ENCODE measurements at places on chromosomes 1 and 21. TPM values are rescaled to one million over a fixed set of nuclear protein-coding genes. Genes with fewer than 3 reads are reported as not detected.
A peak's percentile ranks its signal among the peaks of the same experiment; 100 is the strongest.

- H3K36me3 ChIP-seq, result no peaks in the 10 kb centered on the region
- no peaks in the 10 kb centered on the region for H3K27me3 ChIP-seq
- H3K27ac ChIP-seq, result no peak overlapping the region
- no peak overlapping the region for H3K4me3 ChIP-seq
- no peak for DNase-seq
- H3K4me1 ChIP-seq, result no peaks in the 10 kb centered on the region
Measured at GRCh38 chr1:7873801-7874795, 21.2 kb upstream of the UTS2 start.

GRCh38 chr1:166676981-166677380 is 162.3 kb upstream of the POGK start:
- H3K4me1 ChIP-seq, result no peaks in the 10 kb centered on the region
- DNase-seq, result no peak
- no peak overlapping the region for H3K4me3 ChIP-seq
- no peak overlapping the region for H3K27ac ChIP-seq
- H3K27me3 ChIP-seq, result no peaks in the 10 kb centered on the region

- DNase-seq, result no peak
- no peaks in the 10 kb centered on the region for H3K27me3 ChIP-seq
- H3K4me3 ChIP-seq, result no peak overlapping the region
Measured at GRCh38 chr1:51936531-51936930, 54.0 kb downstream of the RAB3B start.

DNA sequence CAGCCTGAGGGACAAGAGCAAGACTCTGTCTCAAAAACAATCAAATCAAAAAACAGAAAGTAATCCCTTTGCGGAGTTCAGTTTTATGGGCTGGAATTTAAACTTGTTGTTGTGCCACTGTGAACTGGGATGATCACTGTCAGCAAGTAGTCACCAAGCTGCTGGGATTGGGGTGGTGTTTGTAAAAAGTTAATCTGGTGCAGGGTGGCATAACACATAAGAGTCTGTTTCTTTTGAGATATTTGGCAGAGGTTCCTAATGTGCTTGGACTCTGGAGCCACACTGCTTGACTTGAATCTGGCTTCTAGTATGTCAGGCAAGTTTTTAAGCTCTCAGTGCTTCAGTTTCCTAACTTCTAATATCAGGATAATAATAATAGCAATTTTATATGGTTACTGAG is 6.6 kb downstream of the CLIC4 start:
- H3K27me3 ChIP-seq, result no peaks in the 10 kb centered on the region
- no peaks in the 10 kb centered on the region for H3K4me1 ChIP-seq
- no peak for DNase-seq
- peak overlapping the region; percentile 39 for H3K27ac ChIP-seq
- H3K4me3 ChIP-seq, result peak overlapping the region; percentile 15

- H3K4me3 ChIP-seq, result peak overlapping the region; percentile 72
- no peak overlapping the region for H3K27ac ChIP-seq
- H3K36me3 ChIP-seq, result no peaks in the 10 kb centered on the region
- no peaks in the 10 kb centered on the region for H3K27me3 ChIP-seq
- no peak for DNase-seq
Measured at GRCh38 chr1:160117709-160118183, 2.2 kb downstream of the ATP1A2 start.

DNA sequence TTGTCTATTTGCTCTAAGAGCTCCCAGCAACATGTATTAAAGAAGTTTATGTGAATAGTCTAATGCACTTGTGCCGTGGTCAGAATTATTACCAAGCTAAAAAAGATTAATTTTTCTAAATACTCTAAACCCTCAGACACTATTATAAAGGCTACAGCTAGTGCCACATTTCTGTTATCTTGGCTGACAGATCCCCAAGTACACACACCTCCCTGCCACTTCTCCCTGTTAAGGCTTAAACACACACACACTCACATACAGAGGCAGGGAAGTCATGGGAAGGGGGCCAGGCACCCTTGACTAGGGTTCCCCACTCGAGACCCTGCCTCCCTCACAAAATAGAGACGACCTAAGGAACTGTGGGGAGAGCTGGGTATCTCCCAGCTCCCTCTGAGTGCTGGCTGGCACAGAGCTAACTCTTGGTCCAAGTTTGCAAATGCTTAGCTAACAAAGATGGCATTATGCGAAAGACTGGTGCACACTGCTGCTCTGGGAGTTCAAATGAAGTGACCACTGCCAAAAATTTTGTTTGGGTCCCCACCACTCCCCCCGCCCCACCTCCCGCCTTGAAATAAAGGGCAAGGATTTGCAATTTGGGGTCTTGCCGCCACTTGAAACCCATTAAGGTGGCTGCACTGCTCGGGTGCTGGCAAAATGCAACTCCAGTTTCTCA is 9.8 kb downstream of the SSBP3 start:
- H3K36me3 ChIP-seq, result peaks cover 10% of the 10 kb centered on the region
- H3K4me3 ChIP-seq, result no peak overlapping the region
- no peak for DNase-seq
- no peaks in the 10 kb centered on the region for H3K4me1 ChIP-seq
- H3K27ac ChIP-seq, result peak overlapping the region; percentile 21
- no peaks in the 10 kb centered on the region for H3K27me3 ChIP-seq

DNA sequence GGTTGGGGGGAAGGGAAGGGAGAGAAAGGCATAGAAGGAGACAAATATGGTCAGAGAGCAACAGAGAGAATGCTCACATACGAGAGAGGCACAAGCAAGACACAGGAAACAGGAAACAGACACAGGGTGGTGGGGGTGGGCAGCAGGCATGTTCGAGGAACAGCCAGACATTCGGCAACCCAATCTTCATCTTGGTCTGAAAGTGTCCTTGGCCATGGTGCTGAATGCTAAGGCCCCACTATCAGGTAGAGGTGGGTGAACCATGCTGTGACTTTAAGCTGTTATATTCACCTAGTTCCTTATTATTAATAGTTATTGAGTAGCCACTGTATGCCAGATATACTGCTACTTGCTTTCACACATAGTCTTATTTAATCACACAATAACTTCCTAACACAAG is 109.2 kb downstream of the DDX20 start:
- H3K4me1 ChIP-seq, result no peaks in the 10 kb centered on the region
- H3K27ac ChIP-seq, result no peak overlapping the region
- no peaks in the 10 kb centered on the region for H3K36me3 ChIP-seq

DNA sequence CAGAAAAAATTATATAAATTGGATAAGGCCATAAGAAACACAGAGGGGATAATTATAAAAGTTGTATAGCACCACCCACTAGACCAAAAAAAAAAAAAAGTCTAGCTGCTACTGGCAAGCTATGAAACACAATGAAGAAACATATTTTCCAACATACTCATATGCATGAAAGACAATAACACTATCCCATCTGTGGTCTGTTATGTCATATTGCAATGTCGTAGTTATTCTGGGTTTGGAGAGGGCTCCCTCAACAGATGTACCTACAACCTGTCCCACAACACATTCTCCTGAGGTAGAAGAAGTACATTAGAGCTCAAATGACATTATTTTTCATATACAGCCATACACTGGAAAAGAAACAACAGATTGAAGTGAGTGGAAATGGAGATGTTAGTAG is 517.6 kb upstream of the ADGRL4 start:
- H3K36me3 ChIP-seq, result no peaks in the 10 kb centered on the region
- H3K4me3 ChIP-seq, result no peak overlapping the region
- H3K27ac ChIP-seq, result no peak overlapping the region
- H3K27me3 ChIP-seq, result no peaks in the 10 kb centered on the region

GRCh38 chr1:47257224-47257623 is 25.2 kb upstream of the TAL1 start:
- H3K4me1 ChIP-seq, result no peaks in the 10 kb centered on the region
- no peaks in the 10 kb centered on the region for H3K27me3 ChIP-seq
- no peak overlapping the region for H3K4me3 ChIP-seq
- no peak overlapping the region for H3K27ac ChIP-seq
- DNase-seq, result no peak

- H3K4me3 ChIP-seq, result no peak overlapping the region
- DNase-seq, result no peak
- peaks cover 3% of the 10 kb centered on the region for H3K4me1 ChIP-seq
- H3K27me3 ChIP-seq, result no peaks in the 10 kb centered on the region
Measured at GRCh38 chr1:94883691-94884090, 43.2 kb downstream of the CNN3 start.

- no peaks in the 10 kb centered on the region for H3K36me3 ChIP-seq
- no peak for DNase-seq
- H3K4me3 ChIP-seq, result no peak overlapping the region
Measured at GRCh38 chr1:193537266-193538002, 351.0 kb upstream of the B3GALT2 start.

GRCh38 chr1:153626904-153627714 is at the start of gene S100A13:
Gene S100A13, minus strand, starts transcription at chr1:153627505. Its CDS starts 1,033 bp downstream, at chr1:153626472.
- no peaks in the 10 kb centered on the region for H3K4me1 ChIP-seq
- H3K27ac ChIP-seq, result peak within 1 kb of the TSS; percentile 85
- H3K36me3 ChIP-seq, result no peaks in the 10 kb centered on the region
- no peaks in the 10 kb centered on the region for H3K27me3 ChIP-seq
- peak within 1 kb of the TSS; percentile 32 for H3K4me3 ChIP-seq
- peak; percentile 88 for DNase-seq

DNA sequence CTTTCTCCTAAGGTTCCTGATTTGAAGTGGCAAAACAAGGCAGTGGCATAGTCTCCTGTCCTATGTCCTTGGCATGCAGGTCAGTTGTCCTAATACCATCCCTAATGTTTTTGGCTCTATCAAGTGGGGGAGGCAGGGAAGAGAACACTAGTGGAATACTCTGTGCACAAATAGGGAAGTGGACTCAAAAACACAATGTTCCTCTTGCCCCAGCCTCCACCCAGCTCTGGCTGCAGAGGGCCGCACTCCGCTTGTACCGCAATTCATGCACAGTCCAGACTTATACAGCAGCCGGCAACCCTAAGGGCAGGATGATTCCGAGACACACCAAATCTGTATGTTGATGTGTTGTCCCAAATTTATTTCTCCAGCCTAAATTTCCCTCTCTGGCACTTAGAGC is 14.5 kb downstream of the PLEKHO1 start:
- no peaks in the 10 kb centered on the region for H3K27me3 ChIP-seq
- no peak overlapping the region for H3K27ac ChIP-seq
- H3K36me3 ChIP-seq, result no peaks in the 10 kb centered on the region
- DNase-seq, result peak; percentile 76

DNA sequence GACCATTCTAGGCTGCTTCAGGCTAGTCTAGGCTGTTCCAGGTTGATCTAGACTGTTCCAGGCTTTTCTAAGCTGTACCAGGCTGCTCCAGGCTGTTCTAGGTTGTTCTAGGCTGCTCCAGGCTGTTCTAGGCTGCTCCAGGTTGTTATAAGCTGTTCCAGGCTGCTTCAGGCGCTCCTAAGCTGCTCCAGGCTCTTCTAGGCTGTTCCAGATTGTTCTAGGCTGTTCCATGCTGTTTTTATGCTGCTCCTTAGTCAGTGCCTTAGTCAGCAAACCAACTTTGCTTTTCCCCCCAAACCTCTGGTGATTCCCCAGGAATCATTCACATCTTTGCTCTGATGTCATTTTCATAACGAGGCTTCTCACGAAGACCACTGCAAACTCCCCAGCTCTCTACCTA is 171.4 kb upstream of the GALNT2 start:
- no peaks in the 10 kb centered on the region for H3K4me1 ChIP-seq
- H3K27me3 ChIP-seq, result no peaks in the 10 kb centered on the region
- no peak overlapping the region for H3K27ac ChIP-seq
- no peaks in the 10 kb centered on the region for H3K36me3 ChIP-seq
- no peak overlapping the region for H3K4me3 ChIP-seq

DNA sequence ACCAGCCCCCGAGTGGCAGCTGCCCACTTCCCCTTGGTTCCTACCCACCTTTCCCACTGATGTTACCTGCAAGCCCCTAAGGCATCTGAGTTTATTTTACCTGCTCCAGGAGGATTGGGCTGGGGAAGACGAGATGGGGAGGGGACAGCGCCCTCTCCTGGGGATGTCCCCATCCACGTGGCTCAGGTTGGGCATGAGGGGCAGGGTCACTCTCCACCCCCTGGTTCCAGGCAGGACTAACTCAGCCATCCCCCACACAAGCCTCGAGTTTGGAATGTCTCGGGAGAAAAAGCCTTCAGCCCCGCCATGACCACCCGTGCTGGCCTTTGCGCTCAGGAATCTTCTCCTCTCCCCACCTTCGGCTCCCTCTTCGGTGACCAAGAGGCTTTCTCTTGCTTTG is 90.0 kb downstream of the ARHGEF10L start:
- no peaks in the 10 kb centered on the region for H3K27me3 ChIP-seq
- no peaks in the 10 kb centered on the region for H3K4me1 ChIP-seq
- peaks cover 13% of the 10 kb centered on the region for H3K36me3 ChIP-seq
- DNase-seq, result no peak
- no peak overlapping the region for H3K4me3 ChIP-seq

DNA sequence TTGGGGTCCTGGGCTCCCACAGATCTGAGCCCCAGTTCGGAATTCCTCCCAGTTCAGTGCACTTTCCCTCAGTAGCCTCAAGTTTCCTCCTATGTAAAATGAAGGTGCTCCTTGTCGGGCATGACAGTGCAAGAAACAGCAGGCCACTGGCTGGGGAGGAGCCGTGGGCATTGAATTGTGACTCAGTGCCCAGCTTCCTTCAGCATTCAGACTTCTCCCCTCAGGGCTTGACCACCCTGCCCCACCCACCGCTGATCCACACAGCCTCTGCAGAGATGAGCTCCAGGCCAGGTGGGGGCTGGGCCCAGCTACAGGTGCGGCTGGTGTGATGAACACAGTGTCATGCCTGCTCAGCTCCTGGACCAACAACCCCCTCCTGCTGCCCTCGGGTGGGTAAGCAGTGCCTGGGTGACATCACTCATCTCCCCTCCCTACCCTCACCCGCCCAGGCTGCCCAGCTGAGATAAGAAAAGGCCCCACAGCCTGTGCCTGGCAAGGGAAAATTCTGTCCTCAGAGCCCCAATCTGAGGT is 4.9 kb downstream of the MOB3C start:
- H3K4me1 ChIP-seq, result no peaks in the 10 kb centered on the region
- DNase-seq, result no peak
- no peaks in the 10 kb centered on the region for H3K36me3 ChIP-seq
- H3K27me3 ChIP-seq, result no peaks in the 10 kb centered on the region
- no peak overlapping the region for H3K27ac ChIP-seq

GRCh38 chr1:232675260-232675659 is 45.3 kb upstream of the SIPA1L2 start:
- H3K27me3 ChIP-seq, result no peaks in the 10 kb centered on the region
- H3K36me3 ChIP-seq, result no peaks in the 10 kb centered on the region
- DNase-seq, result no peak

GRCh38 chr1:2542246-2542915 is 12.3 kb upstream of the HES5 start:
- no peak overlapping the region for H3K4me3 ChIP-seq
- no peak overlapping the region for H3K27ac ChIP-seq
- no peaks in the 10 kb centered on the region for H3K4me1 ChIP-seq
- no peaks in the 10 kb centered on the region for H3K36me3 ChIP-seq

SPATA21 gene
- not detected for total RNA-seq

PDPN gene
- 19.5 TPM for total RNA-seq

COA7 gene
- total RNA-seq, result 8.8 TPM

RCC2 gene
- 34.2 TPM for total RNA-seq

COG2 gene
- 18.1 TPM for total RNA-seq

NGF gene
- total RNA-seq, result 17.2 TPM

CLCA1 gene
- 0.15 TPM for total RNA-seq
